Bronchial epithelial cell (primary cell): ENCODE measurements at places on chromosomes 16 and 17.

- DNase-seq = no peak
These were observed 489.0 kb downstream of the KCNJ2 start for GRCh38 chr17:70658317-70658716.

- no peak for DNase-seq
These were observed 24.7 kb downstream of the DNAJC7 start for GRCh38 chr17:41992576-41992975.

DNA sequence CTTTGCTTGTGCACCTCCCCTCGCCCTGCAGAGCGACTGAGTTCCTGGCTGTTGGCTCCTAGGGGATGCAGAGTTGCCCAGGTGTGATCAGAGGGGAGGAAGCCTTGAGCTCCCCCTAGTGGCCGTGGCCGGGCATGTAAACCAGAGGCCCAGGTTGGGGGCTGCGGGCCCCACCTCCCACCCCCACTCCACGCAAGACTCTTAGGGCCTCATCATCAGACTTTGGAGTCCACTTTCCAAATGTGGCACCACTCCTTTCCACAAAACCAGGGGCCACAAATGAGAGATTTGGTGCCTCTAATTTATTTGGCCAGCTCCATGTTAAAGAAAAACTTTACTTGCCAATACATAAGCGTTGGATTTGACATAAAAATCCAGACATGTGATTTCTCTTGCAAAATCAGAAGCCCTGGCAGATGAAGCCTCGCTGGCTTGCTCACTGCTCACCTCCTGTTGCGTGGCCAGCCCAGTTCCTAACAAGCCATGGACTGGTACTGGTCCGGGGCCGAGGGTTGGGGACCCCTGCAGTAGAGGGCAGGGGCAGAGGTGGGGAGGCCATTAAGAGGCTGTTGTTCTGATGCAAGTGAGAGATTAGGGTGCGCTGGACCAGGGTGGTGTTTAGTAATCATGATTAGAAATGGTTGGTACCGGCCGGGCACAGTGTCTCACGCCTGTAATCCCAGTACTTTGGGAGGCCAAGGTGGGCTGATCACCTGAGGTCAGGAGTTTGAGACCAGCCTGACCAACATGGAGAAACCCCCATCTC is 28.7 kb upstream of the GAS7 start:
- no peak for DNase-seq

GRCh38 chr17:12744298-12744697 is 45.0 kb upstream of the ARHGAP44 start:
- DNase-seq = peak; percentile 89

DNA sequence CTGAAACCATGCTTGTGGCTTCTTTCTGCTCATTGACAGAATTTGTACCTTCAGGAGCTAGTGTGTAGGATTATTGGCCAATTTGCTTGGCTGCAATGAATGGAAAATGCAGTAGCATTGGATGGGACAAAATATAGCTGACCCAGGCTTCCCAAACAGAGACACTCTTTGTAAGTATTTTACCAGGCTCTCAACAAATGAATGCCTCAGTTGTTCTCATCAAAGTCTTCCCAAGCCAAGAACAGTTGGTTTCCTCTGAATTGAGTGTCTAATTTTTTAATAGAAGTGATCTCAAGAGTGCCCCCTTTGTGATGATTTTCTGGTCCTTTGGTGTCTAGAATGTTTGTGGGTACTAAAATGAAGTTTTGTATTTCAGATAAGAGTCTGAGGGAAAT is 140.9 kb downstream of the SHISA9 start:
- DNase-seq = no peak

DNA sequence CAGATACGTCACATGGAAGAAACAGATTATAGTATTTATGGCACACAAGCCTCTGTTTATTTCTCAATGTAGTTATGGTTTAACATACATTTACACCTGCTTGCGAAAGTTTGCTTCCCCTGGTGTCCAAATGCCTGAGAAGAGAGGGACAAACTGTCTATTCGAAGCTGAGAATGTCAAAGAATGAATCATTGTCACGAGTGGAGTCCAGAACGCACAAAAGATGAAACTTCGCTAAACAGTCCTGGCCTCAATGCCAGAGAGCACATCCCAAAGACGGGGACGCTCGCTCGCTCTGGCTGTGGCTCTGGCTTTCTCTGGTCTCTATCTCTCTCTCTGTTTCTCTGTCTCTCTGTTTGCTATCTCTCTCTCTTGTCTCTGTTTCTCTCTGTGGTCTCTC is 298.8 kb downstream of the FOXL1 start:
- DNase-seq = no peak

GRCh38 chr16:78235168-78235800 is 135.8 kb downstream of the WWOX start:
- DNase-seq = peak; percentile 64

- no peak for DNase-seq
These were observed 6.3 kb upstream of the RNF227 start for GRCh38 chr17:7922269-7922844.

GRCh38 chr16:3606441-3606840 is 5.0 kb downstream of the SLX4 start:
- DNase-seq = no peak

DNA sequence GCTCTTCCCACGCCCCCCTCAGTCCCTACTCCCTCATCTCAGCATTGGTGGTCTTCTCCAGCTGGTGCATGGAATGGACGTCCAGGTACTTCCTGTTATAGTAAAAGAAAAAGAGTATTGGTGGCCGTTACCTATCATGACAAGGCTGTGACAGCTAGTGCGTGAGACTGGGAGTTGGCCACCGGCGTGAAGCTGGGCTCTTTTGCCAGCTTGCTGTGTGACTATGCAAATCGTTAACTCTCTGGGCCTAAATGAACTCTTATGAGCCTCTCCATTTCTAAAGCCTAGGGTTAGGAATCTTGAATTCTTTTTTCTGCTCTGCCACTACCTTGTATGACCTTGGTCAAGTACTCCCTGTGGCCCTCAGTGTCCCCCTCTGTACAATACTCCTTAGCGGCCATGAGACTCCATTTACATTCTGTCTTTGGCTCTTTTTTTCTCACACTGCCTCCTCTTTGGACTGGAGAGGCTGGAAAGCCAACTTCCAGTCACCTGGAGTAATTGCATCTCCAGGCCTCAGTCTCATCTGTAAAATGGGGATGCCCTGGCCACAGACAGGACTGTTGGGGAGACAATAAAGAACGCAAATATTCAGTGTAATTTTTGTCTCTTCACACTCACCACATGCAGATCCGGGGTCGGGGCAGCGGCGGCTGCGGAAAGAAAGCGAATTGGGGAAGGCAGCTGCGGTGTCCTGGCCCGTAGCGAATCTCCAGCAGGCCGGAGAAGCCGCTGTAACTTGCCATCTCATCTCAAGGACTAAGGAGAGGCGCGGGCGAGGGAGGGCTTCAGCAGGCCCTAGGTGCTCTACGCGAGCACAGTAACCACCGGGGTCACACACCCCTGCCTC is 1.1 kb downstream of the CFAP119 start:
- DNase-seq = no peak

GRCh38 chr17:82418001-82418986 is at the start of the genes HEXD and OGFOD3:
HEXD (plus strand) TSS chr17:82418347; CDS start chr17:82419800, 1,453 bp downstream.
OGFOD3 (minus strand) TSS chr17:82418586; CDS start chr17:82418485, 101 bp downstream.
- DNase-seq = peak; percentile 53

- no peak for DNase-seq
These were observed 55.9 kb upstream of the SREBF1 start for GRCh38 chr17:17892731-17893130.
